ENCODE measurements at places on chromosomes 12 and 14.

- DNase-seq = no peak
Measured at GRCh38 chr12:68349921-68350606, 17.9 kb upstream of the MDM1 start.

DNA sequence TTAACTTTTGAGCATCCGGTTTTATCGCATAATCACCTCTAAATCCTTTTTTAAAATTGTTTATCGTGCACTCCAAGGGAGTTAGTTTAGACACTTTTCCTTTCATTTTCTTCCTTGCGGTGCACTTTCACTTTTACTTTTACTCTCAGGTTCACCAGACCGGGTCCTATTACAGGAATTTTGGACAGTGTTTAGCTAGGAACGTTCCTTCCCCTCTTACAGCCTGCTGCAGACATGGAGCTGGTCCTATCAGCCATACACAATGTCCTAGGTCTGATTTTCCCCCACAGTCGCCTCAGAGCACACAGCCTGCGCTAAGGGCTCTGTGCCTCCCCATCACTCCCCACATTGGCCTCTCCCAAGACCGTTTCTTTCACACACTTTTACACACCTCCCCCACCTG is 103.9 kb downstream of the ALG10 start:
- peak; percentile 39 for DNase-seq

GRCh38 chr12:62933220-62933601 is 1.7 kb downstream of the PPM1H start:
- no peak for DNase-seq

- DNase-seq = no peak
Measured at GRCh38 chr14:99441157-99441870, 39.3 kb downstream of the SETD3 start.

GRCh38 chr12:39605501-39605900 is 14.1 kb downstream of the ABCD2 start:
- DNase-seq = no peak

- DNase-seq = no peak
Measured at GRCh38 chr12:4227046-4227445, 46.5 kb upstream of the CCND2 start.

GRCh38 chr12:65305346-65305950 is 27.0 kb downstream of the MSRB3 start:
- no peak for DNase-seq

DNA sequence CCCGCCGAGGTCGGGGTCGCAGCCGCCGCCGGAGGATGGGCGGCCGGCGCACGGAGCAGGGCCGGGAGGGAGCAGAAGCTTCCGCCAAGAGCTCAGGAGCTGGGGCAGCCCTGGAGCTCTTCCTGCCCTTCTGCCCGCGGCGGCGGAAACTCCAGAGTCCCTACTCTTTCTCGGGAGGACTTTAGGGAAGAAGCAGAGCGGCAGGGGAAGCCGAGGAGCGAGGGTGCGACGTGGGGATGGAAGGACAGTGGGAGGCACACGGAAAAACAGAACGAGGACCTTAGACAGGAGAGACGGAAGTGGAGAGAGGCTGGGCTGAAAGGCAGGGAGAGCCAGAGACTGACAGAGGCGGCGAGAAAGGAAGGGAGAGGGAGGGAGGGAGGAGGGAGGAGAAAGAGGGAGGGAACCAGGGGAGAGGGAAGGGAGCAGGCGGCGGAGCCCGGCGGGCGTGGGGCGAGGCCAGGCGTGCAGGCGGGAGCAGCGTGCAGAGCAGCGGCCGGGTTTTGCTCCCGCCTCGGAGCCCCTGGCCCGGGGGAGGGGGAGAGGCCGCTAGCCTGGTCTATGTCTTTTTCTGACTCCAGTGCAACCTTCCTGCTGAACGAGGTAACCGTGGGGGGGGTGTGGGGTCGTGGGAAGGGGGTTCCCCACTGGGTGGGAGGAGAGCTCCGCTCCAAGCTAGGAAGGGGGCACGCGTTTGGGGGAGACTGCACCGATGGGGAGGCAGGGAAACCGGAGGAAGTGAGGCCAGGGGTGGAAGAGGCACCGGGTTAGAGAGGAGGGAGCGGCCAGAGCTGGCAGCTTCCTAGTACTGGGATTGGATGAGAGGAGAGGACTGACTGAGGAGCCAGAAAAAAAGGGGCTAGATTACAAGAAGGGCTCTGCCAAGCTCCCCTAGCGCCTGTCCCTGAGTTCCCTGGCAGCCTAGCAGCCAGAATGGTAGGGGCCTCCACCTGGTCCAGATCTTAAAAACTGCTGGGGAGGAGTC is 2.9 kb upstream of the CACNB3 start:
- DNase-seq = peak; percentile 30

DNA sequence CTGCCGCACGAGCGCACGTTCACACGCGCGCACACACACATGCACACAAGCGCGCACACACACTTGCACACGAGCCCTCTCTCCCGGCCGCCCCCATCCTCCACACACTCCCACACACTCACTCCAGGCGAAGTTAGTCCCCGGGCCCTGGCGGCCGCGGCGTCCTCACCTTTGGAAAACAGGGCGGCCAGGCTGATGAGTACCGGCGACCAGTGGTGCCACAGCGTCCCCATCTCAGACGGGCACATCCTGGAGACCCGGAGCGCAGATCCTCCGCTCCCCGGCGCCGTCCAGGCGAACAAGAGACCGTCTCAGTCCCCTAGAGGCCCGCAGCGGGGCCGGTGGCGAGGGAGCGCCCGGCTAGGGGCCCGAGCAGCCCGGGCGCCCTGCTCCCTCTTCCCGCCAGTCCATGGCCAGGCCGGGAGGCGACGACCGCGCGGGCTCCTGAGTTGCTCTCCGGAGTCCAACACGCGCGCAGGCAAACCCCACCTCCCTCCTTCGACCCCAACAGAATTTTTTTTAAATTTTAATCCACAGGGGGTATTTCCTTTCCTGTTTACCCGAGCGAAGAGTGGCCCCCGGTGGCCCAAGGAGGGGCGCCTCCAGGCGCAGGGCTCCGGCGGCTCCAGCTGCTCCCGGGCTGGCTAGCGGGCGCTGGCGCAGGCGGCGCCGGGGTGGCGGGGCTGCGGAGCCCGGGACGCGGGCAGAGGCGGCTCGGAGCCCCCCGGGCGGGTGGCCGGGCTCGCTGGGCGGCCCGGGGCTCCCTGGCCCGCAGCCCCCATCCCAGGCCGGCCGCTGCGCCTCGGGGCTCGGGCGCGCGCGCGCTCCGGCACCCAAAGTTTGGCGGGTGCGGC is 506 bp downstream of the TMEM132D start:
- no peak for DNase-seq

DNA sequence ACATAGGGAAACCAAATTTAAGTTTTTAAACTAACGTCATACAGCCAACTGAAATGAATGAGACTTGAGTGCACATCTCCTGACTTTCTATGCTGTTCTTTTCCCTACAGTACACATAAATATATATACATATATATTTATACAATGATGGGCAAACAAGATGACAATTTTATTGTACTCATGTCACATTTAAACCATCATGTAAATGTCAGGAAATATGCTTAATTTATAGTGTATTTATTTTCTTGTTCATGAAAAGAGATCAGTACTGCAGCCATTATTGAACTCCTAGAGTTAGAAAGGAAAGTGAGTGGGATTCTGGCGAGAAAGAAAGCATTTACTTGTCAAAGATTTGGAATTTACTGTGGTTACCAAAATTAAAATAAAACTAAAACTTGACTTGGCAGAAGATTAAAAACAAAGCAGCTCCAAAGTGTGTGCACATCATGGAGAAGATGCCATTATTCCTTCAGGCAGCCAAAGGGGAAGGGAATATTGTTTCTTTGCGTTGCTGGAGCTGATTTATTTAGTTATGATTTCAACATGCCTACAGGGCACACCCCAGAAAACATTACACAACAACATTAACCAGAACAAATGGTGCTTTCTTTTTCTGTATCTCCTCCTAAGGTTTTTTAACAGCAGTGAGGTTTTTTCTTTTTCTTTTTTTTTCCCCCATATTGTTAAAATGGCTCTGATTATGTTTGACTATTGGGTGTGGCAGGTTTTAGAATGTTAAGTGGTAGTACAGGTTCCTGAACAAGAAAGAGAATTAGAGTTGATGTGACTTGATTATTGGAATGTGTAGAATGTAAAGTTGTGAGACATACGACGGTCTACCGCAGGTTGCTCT is 144.6 kb downstream of the RAD51B start:
- DNase-seq = no peak

GRCh38 chr12:152440-152839 is 61.5 kb downstream of the SLC6A12 start:
- no peak for DNase-seq

GRCh38 chr12:26125400-26126339 is 833 bp upstream of the BHLHE41 start:
- DNase-seq = no peak

- no peak for DNase-seq
Measured at GRCh38 chr12:29818916-29819623, 35.3 kb upstream of the TMTC1 start.

DNA sequence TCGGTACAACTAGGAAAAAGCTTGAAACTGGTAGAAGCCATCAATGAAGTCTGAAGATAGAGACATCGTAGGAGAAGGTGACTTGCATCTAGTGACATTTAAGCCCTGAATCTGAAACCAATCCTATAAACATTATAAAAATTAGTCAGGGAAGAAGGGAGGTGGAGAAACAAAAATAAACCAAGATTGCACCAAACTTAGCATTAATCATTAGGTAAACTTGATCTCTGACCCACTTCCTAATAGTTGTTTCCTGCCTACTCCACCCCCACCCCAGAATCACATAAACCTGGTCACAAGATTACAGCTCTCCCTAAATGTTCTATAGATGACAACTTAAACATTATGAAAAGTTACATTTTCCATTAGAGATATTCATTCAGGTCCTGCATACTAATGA is 40.4 kb downstream of the TSPAN19 start:
- DNase-seq = no peak

- no peak for DNase-seq
Measured at GRCh38 chr14:76138758-76139723, 12.7 kb upstream of the GPATCH2L start.

- no peak for DNase-seq
Measured at GRCh38 chr14:44745371-44745770, 216.4 kb downstream of the KLHL28 start.

GRCh38 chr12:17137396-17137795 is 531.4 kb upstream of the LMO3 start:
- no peak for DNase-seq

DNA sequence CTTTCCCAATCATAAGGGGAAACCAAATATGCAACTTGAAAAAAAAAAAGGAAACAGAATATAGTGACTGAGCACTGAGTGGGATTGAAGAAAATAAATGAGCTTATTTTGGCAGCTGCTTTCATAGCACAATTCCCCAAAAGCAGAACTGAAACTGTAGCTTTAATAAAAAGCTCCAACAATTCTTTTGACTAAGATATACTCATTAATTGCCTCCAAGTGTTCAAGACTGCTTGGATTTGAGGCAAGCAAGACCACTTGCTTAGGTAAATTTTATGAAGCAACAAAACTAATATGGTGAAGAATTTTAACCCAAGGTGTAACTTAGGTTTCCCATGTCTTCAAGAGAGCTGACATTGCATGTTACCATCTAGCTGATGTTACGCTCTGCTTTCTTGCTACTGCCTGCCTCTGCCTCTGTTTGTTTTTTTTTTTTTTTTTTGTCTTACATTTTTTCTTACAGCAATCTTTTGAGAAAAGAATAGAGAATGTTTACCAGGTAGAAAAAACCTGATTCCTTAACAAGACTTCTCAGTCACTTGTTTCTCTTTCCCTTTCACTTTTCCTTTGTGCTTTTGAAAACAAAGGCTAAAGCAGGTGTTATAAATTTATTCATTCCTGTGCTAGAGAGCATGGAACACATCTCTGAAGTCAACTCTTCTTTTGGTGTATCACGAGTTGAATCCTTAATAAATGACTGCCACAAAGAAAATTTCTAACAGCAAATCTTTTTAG is 134.4 kb downstream of the BCAT1 start:
- peak; percentile 21 for DNase-seq

GRCh38 chr12:108482717-108483212 is 32.3 kb upstream of the FICD start:
- no peak for DNase-seq

GRCh38 chr12:50639721-50640120 is 124.2 kb upstream of the ATF1 start:
- no peak for DNase-seq

GRCh38 chr14:105475269-105476096 is 862 bp downstream of the CRIP2 start:
- no peak for DNase-seq

- no peak for DNase-seq
Measured at GRCh38 chr12:131751335-131751734, 40.4 kb downstream of the SFSWAP start.

GRCh38 chr14:49853158-49853477 is 530 bp upstream of the NEMF start:
- DNase-seq = no peak

GRCh38 chr12:84435682-84436081 is 476.9 kb downstream of the SLC6A15 start:
- no peak for DNase-seq

DNA sequence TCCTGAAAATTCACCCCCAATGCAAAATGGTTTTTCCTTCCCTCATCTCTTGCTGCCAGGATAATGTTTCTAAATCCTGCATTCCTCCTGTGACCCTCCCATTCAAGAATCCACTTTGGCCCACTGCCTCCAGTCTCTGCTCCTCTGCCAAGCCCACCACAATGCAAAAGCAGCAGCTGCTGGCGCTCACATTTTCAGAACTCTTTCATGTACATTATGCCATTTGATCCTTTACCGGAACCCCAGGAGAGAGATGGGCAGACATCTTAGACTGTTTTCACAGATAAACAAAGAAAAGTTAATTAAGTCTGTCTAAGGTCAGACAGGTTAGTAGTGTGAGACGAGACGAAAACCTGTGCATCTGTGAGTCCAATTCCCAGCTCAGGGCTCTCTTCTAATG is 12.9 kb downstream of the LRIG3 start:
- DNase-seq = no peak

GRCh38 chr12:4911316-4911994 is 1.8 kb downstream of the KCNA1 start:
- DNase-seq = no peak

DNA sequence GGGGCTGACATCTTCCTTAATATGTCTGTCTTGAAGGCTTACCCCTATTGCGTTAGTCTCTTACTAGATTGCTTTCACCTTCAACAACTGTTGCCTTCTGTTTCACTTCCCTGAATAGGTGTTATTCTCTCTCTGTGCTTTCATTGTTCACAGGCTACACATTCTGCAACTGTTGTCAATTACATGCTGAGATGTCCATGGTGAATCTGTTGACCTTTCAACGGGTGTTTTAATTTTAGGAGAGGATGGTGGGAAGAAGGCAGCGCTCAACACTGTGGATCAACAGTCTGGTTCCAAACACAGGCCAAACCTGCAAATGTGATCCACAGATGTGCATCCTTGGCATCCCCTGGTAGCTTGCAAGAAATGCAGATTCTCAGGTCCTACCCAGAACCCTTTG is 101.9 kb downstream of the DACT1 start:
- no peak for DNase-seq

GRCh38 chr12:132324841-132325732 is 4.3 kb downstream of the GALNT9 start:
- DNase-seq = no peak
